NCI-H1930 (cell line): ENCODE measurements at places on chromosomes 4 and X.

GRCh38 chr4:119523399-119523798 is 105.2 kb downstream of the PDE5A start:
- DNase-seq = no peak

DNA sequence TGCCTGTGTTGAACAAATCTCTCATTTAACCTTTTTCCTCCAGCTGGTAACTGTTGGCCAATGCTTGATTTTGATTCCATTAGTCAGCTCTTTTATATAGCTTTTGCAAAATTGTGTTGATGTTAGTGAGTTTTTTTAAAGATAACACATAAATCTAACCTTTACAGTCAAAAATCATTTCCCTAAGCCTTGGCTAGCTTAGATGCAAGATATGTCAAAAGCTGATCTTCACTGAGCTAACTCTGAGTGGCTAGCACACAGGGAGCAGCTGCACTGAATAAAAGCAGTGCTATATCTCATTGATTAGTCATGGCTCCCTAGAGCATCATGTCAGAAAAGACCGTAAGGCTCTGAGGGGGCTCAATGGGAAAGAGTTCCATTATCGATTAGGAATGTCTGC is 78.7 kb downstream of the PPARGC1A start:
- DNase-seq = no peak

GRCh38 chr4:45550766-45551366 is 573.0 kb downstream of the GABRG1 start:
- no peak for DNase-seq

DNA sequence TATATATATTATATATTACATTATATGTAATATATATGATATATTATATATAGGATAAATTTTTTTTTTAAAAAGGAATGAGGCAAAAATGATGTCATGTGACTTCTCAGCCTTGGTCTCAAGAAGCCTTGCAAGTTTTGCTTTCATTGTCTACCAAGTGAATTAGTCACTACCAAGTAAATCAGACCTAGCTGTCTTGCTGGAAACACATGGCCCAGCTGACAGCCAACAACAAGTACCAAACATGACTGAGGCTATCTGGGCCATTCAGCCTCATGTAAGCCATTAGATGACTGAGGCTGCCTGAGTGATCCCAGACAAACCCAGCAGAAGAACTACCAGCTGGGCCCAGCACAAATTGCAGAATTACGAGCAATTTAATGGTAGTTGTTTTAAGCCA is 44.9 kb downstream of the HAND2 start:
- no peak for DNase-seq

- no peak for DNase-seq
Measured at GRCh38 chrX:19709812-19710518, 177.4 kb downstream of the SH3KBP1 start.

GRCh38 chr4:20395160-20395773 is 143.6 kb downstream of the SLIT2 start:
- DNase-seq = peak; percentile 86

- DNase-seq = no peak
Measured at GRCh38 chr4:146791439-146791838, 152.7 kb downstream of the POU4F2 start.

DNA sequence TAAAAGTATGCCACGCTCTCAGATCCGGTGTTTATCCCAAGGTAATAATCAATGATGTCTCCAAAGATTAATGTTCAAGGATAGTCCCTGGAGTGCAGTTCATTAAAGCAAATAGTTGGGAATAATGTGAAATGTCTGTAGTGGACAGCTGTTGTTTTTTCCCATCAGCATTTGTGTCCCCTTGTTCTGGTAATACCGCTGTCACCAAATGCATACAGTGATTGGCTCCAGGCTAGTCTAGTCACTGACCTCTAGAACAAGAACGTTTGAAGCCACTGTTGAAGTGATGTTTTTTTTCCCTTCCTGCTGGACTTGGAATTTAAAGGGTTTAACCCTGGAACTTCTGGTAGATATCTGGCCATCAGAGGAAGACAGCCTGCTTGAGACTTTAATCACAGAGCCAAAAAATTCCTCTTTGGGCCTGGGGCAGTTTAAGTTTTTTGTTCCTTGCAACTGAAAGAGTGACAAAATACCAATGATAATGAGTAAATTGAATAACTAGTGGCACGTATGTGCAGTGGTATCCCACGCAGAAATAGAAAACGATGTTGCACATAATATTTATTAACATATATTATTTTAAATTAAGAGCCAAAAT is 30.6 kb downstream of the HSD17B11 start:
- DNase-seq = no peak

- no peak for DNase-seq
Measured at GRCh38 chr4:73181231-73181630, 77.4 kb downstream of the ANKRD17 start.

DNA sequence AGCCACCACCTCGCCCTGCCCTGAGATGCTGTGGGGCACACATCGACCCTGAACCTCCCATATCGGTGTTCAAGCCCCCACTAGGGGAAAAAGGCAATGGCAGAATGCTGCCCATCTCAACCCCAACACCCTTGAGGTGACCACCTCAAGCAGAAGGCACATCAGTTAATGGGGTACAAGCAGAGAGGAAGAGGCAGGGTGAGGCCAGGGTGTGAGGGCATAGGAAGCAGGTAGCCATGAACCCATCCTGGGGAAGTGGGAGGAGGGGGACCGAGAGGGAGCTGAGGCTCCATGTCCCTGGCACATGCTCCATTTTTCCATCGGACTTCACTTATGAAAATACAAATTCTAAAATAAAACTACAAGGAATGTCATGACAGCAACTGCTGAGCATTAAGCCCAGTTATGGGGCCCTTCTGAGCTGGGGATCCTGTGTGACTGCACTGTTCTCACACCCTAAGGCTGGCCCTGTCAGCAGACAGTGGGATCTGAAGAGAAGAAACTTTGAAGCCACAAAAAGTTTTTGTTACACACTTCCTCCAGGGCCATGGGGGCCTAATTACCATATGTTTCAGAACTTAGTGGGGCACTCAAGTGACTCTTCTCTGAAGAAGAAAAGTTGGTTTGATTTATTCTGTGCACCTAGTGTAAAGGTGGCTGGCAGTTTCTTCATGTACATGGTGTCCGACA is 68.2 kb upstream of the FAM241A start:
- DNase-seq = no peak

DNA sequence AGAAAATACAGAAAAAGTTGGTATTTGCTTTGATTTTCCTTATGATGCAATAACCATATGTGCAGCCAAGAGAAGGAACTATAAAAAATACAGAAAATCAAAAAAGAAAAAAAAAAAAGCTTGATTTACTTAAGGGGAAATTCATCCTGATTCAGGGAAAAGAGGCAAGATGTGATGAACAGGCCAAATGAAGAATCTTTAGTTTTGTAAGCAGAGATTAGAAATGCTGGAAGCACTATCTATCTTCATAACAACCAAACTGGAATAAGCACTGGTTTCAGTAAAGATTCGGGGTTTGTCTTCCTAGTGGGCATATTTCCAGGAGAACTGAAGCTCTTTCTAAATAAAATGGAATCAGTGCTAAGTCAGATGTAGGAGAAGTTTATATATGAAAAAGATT is 82.9 kb upstream of the KCNIP4 start:
- DNase-seq = no peak

GRCh38 chr4:10285028-10285427 is 168.4 kb upstream of the WDR1 start:
- DNase-seq = no peak

GRCh38 chrX:129980001-129980401 is 2.4 kb upstream of the BCORL1 start:
- DNase-seq = no peak
